ENCODE measurements at places on chromosomes 13 and 19.

DNA sequence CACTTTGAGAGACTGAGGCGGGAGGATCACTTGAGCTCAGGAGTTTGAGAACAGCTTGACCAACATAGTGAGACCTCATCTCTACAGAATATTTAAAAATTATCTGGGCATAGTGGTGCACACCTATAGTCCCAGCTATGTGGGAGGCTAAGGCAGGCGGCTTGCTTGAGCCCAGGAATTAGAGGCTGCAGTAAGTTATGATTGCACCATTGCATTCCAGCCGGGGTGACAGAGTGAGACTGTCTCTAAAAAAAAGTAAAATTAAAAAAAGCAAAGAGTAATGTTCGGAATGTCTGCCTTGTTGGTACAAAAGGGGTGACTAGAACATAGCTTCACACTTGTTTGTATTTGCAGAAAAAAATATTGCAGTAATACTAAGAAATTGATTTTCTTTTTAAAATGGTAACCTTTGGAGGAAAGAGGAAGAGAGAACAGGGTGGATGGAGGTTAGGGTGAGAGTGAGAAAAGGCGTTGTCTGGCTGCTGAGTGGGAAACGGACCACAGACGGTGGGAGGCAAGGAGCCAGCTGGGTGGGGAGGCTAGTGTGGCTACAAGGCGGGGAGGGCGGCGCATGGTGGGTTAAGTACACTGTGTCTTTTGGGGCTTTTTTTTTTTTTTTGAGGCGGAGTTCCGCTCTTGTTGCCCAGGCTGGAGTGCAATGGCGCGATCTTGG is 10.2 kb downstream of the PPP1R14A start:
- peak; percentile 42 for DNase-seq

- DNase-seq: no peak
Measured at GRCh38 chr13:20065516-20065915, 95.3 kb downstream of the GJA3 start.

GRCh38 chr19:17953869-17954268 is 13.0 kb upstream of the KCNN1 start:
- DNase-seq: no peak

GRCh38 chr13:96993634-96994016 is 651 bp downstream of the OXGR1 start:
- no peak for DNase-seq

- DNase-seq: peak; percentile 22
Measured at GRCh38 chr19:10006335-10006708, 4.0 kb downstream of the COL5A3 start.

DNA sequence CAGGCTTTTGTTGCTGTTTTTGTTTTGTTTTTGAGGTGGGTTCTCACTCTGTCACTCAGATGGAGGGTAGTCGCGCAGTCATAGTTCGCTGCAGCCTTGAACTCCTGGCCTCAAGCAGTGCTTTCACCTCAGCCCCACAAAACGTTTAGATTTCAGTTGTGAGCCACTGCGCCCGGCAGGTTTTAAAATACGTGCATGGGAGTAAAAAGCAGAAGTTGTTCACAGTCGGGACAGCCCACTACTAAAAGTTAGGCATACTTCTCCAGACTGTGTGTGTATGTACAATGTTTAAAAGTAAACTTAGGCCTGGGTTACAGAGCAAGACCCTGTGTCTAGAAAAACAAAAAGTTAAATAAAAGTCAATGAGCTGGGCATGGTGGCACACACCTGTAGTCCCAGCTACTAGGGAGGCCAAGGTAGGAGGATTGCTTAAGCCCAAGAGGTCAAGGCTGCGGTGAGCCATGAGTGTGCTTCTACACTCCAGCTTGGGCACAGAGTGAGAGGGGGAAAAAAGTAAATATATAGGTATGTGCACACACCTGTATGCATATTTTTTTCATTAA is 6.1 kb downstream of the SAFB start:
- peak; percentile 30 for DNase-seq

- no peak for DNase-seq
Measured at GRCh38 chr19:40585241-40585981, 8.7 kb downstream of the SHKBP1 start.

- no peak for DNase-seq
Measured at GRCh38 chr13:22880741-22881720, 299.7 kb upstream of the SGCG start.

- DNase-seq: no peak
Measured at GRCh38 chr19:21308773-21309172, 20.4 kb downstream of the ZNF708 start.

GRCh38 chr13:113897161-113897560 is 33.3 kb upstream of the GAS6 start:
- DNase-seq: no peak

DNA sequence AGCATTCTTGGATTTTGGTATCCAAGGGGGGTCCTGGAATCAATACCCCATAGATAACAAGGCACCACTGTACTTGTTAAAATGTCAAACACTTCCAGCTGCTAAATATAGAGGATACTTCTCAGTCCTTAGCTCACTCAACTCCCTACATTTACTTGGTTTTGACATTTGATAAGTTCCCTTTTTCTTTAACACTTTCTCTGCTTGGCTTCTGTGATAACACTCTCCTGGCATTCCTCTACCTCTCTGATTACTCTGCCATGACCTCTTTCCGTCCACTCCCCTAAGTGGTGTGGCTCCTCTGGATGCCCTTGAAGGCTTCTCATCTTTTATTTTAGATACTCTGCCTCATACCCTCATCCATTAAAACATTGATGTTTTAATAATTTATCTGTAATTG is 65.2 kb downstream of the MICU2 start:
- DNase-seq: no peak

GRCh38 chr13:42086582-42086981 is 38.1 kb downstream of the DGKH start:
- DNase-seq: peak; percentile 81

DNA sequence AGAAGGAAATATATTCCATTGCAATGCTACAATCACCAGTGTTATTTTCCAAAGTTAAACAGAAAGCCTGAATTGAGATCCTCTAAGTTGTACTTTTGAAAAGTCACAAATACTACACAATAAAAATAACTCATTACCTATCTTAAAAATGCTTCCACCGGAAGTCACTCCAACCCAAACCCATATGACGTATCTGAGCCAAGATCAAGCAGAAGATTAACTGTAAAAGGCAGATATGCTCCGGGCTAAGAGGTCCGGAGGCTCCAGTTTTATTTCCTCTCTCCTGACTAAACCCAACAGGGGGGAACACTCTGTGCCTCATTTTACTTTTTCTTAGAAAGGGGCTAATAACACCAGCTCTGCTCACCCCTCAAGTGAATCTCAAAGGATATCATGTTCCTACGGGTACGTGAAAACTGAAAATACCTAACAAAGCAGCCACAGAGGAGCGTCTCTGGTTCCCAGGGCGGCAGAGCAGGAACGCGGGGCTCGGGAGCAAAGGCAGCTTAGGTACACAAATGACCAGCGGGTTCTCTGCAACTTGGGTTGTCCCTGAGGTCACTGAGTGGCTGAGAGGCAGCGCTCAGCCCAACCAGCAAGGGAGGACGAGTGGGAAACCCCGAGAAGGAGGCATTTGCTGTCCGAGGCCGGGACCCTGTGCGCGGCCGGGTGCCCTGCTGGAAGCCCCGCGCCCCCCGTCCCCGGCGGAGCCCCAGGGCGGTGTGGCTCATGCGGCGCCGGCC is 750 bp downstream of the RAB20 start:
- DNase-seq: no peak

DNA sequence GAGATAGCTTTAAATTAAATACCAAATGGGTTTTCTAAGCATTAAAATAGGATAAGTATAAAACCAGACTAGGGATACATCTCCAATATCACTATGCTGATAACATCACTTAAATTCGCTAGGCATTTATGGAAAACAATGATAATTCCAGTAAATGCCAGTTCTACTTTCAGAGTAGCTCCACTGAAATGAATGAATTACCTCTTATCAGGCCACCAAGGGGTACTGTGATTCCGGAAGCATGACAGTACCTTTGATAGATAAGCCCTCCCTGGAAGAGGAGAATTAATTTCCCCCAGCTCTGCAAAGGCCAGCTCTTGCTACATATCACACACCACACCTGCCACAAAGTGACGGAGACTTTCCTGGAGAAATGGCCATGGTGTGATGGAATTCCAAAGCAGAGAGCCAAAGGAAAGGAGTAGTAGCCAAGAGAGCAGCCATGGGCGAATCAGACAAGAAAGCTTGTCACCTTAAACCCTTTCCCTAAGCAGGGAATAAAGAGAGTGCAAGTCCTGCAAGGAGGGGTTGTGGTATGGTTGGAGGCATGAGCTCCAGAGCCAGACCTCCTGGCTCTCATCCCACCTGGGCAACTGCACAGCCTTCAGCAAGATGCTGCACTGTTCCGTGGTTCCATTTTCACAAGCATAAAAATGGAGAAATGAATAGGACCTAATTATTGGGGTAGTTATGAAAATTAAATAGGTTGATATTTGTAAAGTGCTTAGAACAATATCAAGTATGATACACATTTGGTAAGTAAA is 423.1 kb downstream of the FGF14 start:
- no peak for DNase-seq

DNA sequence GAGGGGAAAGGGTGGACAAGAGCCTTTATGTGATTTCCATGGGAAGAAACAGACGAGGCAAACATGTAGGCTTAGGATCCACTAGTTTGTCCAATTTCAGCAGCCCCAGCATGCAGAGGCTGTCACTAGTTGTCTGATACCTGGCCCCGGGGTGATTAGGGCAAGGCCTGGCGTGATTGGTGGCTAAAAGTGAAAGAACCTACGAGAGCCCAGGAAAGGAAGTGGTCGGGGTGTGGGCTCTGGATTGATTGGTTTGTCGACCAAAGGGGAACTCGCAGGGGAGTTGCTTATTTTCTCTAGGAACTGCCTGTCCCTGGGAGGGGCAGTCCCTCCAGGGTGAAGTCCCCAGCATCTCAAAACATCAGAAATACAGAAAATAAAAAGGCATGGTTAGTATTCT is 64.2 kb upstream of the UQCRFS1 start:
- peak; percentile 83 for DNase-seq

DNA sequence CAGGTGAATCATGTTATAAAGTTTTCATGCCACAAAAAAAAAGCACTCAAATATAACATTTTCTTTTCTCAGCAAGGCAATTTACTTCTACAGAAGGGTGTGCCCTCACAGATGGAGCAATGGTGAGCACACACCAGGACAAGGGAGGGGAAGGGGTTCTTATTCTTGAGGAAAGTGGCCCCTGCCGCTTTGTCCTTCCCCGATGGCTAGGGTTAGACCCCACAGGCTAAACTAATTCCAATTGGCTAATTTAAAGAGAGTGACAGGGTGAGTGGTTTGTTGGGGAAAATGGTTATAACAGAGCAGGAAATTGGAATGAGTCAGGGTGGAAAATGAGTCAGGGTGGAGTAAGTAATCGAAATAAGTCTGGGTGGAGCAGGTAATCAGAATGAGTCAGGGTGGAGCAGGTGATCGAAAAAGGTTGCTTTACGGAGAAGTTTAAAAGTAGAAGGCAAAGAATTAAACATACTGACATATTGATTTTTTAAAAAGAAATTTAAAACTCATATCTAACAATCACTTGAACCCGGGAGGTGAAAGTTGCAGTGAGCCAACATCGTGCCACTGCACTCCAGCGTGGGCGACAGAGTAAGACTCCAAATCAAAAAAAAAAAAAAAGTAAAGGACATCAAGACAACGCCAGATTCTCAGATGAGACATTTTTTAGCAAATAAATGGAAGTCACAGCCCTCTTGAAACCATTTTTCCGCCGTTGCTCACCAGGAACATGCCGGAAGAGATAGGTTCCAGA is 813 bp downstream of the ZNF562 start:
- peak; percentile 11 for DNase-seq

- DNase-seq: no peak
Measured at GRCh38 chr13:28495538-28496187, 735 bp upstream of the FLT1 start.

DNA sequence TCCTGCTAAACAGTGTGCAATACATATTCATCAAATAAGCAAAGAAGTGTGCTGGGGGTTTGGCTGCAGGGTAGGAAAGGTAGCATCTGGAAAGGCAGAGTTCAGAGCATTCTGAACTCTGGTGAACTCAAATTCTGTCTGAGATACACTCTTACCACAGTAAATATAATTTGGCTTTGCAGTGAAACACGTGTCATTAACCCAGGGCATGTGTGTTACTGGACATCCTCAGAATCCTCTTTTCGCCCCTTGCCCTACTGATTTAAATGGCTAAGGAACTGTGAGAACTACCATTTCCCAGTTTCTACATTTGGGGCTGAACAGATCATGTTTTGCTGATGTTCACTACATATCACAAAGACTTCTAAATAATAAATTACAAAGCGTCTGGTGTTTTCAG is 562.8 kb upstream of the SGCG start:
- DNase-seq: no peak

DNA sequence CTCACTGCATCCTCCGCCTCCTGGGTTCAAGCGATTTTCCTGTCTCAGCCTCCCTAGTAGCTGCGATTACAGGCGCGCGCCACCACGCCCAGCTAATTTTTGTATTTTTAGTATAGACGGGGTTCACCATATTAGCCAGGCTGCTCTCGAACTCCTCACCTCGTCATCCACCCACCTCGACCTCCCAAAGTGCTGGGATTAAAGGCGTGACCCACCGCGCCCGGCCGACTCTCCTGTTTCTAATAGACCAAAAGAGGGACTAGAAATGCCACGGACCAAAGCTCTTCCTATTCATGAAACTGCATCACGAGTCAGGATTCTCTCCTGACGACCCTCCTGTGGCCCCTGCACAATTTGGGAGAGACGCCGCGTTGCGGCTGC is 563 bp downstream of the ZNF43 start:
- no peak for DNase-seq

- DNase-seq: no peak
Measured at GRCh38 chr19:5345895-5346386, 5.3 kb upstream of the PTPRS start.

GRCh38 chr19:1235625-1236538 is 1.9 kb downstream of the CBARP start:
- no peak for DNase-seq

GRCh38 chr13:77810878-77811277 is 107.8 kb downstream of the EDNRB start:
- no peak for DNase-seq

DNA sequence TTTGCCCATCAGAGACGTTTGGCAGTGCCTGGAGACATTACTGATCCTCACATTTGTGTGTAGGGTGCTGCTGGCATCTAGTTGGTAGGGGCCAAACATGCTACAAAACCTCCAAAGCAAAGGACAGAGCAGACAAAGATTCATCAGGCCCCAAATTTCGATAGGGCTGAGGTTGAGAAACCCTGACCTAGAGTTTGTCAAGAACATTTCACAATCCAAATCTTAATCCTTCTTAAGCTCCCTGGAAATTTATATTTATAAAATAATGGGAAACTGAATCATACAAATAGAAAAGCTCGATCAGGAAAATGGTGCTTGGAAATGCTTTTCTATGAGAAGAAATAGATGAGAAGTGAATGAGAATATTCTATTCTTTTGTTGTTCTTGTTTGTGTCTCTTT is 273.6 kb downstream of the DCT start:
- DNase-seq: no peak
